ENCODE measurements at places on chromosomes 16 and 17.

DNA sequence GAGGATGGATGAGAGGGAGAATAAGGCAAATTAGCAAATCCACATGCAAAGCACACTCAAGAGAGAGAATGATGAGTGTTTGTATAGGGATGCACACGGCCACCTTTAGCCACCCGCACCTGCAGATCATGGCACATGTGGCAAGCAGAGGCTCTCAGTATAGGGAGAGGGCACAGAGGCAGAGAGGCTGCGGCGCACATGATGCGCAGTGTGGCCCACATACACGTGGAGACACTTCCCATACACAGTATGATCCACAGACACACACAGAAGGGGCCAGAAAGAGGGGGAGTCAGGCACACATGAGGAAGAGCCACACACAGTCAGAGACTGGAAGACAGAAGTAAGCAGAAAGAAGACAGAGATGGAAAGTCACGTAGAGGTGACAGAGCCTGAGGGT, 6.5 kb upstream of the CHD3 start:
- no peak for DNase-seq

- no peak for DNase-seq
Measured at GRCh38 chr16:27965801-27966200, 97.7 kb downstream of the GSG1L start.

- DNase-seq = peak; percentile 25
Measured at GRCh38 chr17:73196500-73196899, 3.6 kb downstream of the COG1 start.

DNA sequence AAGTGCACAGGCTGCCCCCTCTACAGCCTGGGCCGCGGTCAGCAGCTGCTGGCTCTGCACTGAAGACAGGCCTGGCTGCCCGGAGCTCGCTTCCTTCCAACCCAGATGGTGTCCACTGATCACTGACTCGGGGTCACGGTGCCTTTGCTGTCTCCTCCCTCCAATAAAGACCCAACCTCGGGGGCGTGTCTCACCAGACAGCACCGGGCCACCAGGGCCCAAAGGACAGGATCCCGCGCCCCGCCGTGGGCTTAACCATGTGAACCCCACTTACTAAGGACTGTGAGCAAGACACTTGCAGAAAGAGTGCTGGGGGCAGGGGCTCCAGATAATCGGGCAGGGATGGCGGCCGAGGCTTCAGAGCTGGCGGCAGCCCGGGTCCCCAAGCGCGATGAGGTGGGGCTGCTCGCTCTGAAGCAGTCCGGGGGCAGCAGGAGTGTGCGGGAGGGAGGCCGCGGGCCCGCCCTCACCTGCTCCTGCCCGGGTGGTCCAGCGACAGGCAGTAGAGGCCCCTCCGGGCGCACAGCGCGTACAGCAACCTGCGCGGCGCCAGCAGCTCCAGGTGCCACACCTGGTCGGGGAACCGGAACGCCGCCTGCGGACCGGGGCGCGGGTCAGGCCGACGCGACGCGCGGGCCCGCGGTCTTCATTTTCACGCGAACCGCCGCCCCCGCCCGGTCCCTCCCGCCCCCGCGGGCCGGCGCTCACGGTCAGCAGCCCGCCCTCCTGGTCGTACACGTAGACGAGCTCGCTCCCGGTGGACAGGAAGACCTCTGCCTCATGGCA, 502 bp downstream of the FAAP100 start:
- DNase-seq = no peak

- peak; percentile 26 for DNase-seq
Measured at GRCh38 chr16:21101631-21102420, 48.8 kb downstream of the DNAH3 start.

DNA sequence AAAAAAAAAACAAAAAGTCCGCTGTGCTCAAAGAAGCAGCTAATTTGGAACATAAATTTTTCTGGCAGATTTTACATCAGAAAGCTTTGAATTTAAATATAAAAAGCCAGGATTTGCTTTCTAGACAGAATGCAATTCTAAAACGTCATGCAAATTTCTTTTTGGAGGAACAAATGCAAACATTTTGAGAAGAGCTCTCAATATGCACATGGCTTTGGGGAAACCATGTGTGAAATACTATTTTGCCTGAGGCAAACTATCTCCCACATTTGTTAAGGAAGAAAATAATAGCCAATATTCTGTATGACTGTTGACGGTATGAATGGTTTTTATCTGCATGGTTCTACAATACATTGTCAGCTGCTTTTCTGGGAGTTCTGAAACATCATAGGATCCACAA, 320.0 kb upstream of the PSMD7 start:
- DNase-seq = no peak

GRCh38 chr17:9271989-9272388, 250.7 kb downstream of the NTN1 start:
- DNase-seq = no peak

DNA sequence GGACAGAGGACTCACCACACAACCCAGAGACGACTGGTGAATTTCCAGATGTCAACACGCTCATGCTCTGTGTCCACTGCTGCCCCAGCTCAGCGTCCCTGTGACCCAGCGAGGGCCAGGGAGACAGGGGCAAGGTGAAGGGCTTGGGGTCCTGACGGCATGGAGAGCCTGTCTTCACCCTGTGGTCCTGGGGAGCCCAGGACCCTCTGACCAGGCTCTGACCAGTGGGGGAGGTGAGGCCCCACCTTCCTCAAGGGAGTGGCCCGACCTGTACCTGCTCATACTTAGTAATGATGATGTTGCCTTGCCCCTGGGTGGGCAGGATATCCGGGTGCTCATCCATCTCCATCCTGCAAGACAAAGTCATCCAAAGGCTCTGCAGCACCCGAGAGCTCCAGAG, 39.8 kb downstream of the TNFRSF13B start:
- DNase-seq = no peak

DNA sequence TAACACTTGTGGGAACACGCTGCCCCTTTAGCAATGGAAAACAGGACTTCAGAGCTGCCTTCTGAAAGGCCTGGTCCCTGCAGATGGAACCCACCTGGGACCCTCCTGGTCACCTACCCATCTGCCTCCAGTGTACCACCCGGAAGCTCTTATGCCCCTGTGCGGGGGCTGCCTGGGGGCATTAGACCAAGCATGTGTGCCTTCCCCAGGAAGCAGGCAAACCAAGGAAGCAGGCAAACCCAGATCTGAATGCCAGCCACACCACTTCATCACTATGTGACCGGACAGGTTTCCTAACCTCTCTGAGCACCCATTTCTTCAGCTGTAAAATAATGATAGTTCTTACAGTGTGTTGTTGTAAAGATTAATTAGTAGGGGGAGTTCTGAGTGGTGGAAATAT, 20.8 kb upstream of the LRRC37A3 start:
- no peak for DNase-seq

DNA sequence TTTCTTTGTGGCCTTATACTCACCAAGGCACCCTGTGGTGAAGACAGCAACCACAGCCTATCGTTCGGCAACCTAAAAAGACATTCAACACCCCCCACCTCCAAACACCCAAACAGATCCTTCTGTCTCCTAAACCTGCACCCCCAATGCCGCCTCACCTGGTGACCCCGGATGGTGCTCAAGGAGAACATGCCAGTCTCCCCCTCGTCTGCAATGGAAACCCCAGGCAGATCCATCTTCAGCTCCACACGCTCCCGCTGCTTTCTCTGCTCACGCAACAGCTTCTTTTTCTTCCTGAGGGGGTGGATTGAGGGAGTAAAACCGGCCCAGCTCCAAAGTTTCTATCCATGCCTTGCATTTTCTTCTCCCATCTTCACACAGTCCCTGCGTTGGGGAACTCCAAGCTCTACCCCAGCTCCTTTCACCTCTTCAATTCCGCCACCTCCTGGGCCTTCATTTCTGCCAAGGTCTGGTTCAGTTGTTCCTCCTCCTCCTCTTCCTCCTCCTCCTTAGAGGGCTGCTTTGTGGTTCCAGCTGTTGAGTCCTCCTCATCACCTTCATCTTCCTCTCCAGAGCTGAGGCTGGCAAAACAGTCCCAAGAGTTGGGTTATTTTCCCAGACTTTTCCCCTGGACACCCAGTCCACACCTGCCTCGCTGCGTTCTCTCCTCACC, 3.4 kb upstream of the PSMC5 start:
- DNase-seq = no peak

DNA sequence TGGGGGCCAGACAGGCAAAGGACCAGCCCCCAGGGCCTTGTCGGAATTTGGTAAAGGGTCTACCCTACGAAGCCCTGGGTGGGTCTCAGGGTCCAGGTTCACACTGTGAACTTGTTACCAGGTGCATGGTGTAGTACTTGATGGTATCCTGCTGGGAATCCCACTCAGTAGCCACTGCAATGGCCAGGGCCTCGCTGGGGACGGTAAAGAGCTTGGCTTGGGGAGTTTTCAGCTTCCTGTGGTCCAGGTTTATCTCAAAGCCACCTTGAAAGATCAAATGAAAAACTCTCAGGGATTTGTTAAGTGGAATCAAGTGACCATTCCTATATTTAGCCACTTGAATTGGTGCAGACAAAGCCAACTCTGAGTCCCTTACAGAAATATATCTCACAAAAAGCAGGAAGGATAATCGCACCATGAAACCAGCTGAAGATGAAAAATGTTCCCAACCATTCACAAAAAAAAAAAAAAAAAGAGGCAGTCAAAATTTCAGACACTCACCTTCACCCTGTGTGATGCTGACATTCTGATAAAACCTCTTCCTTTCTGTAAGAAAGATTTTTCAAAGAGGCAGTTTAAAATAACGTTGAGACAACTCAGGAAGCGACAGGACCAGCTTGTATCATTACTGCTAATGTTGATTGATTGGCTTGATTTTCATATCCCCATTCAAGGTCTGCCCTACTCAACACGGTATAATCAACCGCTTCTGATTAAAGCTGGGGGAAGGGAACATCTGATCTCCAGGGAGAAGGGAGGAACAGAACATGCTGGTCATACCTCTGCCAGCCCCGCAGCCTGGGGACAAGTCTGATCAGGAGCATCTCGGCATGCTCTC, 10.6 kb downstream of the ATPAF2 start:
- no peak for DNase-seq

DNA sequence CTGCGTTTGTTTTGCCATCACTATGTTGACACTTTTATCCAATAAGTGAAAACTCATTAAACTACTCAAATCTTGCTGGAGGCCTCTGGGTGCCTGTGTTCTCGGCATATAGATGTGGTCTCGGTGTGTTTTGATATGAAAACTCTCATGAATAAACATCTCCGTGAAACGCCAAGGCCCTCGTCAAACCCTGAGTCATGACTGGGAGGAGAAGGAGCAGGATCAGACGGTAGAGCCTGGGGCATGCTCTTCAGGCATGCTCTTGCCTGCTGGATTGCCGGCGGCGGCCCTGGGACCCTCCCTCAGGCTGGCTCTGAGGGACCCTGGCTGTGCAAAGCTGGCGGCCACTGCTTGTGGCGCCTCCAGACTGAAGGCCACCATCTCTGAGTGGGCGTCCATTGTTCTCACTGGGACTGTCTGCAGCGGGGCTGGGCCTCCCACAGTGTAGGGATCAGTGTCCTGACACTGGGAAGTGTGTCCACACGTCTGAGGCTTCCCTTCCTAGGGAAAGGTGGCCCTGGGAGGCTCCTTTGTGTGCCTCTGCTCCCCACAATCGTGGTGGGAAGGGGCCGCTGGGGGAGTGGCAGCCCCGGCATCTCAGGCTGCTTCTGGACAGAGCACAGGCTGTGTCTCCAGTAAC, 1.7 kb upstream of the NPB start:
- no peak for DNase-seq

DNA sequence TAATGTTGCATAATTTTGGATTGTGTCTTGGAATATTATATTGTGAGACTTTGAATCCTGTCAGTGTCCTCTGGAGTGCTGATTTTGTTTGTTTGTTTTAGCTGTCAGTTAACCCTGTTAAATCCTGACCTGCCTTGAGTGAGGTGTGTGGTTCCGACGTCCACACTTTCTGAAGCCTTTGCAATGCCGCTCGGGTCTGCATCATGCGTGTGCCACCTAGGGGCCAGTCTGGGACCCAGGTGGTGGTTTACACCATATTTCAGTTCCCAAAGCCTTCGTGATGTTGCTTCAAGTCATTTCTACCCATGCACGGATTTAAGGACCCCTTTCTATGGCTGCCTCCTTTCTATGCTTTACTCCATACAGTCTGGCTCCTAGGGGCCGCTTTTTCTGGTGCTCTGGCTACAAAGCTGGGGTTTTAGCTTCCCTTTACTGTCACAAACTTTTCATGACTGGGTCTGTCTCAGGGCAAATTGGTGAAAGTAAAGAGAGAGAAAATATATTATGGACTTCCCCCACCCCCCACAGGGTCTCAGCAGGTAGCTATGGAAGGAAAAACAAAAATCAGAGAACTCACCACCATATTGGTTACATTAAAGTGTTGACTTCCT, 11.4 kb upstream of the OR4D1 start:
- DNase-seq = no peak

DNA sequence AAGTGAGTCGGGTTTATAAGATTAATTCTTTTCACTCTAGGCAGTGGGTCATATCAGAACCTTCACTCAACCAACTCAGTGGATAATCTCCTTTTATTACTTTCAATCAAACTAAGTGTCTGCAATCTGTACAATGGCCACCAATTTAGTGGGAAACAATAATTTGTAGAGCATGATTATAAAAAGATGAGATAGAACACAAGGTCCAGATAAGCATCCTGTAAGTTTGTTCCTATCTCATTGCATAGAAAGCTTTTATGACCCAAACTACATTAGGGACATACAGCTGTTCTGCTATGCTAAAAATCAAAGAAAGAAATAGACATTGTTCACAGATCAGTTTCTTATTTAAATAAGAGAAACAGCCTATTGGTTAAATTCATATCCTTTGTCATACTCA, 341.4 kb upstream of the PSMD7 start:
- no peak for DNase-seq

- no peak for DNase-seq
Measured at GRCh38 chr17:16593356-16594102, 24.5 kb upstream of the ZNF287 start.

- no peak for DNase-seq
Measured at GRCh38 chr16:31478956-31479355, 4.0 kb upstream of the SLC5A2 start.

- no peak for DNase-seq
Measured at GRCh38 chr17:14320734-14321475, 20.0 kb downstream of the HS3ST3B1 start.

GRCh38 chr16:49343291-49343690, 30.3 kb upstream of the C16orf78 start:
- DNase-seq = no peak

DNA sequence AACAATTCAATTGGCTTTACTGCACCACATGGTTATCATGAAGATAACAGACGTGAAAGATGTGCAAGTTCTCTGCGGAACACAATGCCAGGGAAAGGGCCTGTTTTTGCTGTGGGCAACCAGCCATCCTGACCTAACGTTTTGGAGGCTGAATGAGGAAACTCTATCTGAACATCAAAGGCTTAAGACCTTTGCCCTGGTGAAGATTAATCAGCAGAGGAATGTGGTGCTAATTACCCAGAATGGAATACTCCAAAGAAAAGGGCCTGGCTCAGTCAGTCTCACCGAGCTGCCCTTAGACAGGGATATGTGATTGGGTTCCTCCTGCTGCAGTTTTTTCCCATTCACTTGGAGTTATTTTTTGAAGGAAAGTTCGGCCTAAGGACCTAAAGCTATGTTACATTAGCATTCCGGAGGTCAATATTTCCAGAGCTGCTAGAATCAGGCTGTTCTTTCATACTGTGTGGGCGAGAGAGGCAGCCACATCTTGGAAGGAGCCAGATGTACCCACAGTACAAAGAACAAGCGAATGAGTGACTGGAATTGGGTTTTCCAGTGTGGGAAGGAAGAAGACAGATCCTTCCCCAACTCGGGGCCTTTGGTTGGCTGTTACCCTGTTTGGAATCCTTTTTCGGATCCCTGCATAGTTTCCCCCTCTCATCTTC, 15.5 kb downstream of the ASIC2 start:
- no peak for DNase-seq

- no peak for DNase-seq
Measured at GRCh38 chr16:8581831-8582580, 8.3 kb downstream of the TMEM114 start.

- no peak for DNase-seq
Measured at GRCh38 chr17:73950593-73950914, 252.9 kb upstream of the RPL38 start.

All from fibroblast of skin of abdomen (primary cell).